Fibroblast of the aortic adventitia (primary cell): ENCODE measurements at places on chromosomes 5 and 9. TPM values are rescaled to one million over a fixed set of nuclear protein-coding genes. Genes with fewer than 3 reads are reported as not detected.

- no peak for DNase-seq
Measured at GRCh38 chr5:125011947-125012346, 265.5 kb upstream of the ZNF608 start.

- DNase-seq = peak; percentile 16
Measured at GRCh38 chr5:56447232-56447631, 214.1 kb upstream of the ANKRD55 start.

DNA sequence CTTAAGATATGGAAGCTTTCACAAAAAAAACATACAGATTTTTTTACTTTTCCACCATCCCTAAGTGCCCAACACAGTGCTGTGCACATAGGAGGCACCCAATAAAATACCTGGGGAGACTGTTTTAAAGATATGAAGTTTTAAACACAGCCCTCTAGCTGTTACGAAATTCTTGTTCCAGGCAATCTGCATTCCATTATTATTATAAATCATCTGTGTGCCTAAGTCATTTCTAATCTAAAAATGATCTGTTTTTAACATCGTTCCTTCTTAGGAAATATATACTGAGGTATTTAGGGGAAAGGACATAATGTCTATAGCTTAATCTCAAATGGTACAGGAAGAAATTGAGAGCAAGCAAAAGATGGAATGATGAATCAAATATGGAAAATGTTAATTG is 32.7 kb upstream of the ISCA1 start:
- DNase-seq = peak; percentile 45

STPG3 gene
- not detected in 2 replicates for total RNA-seq

DNA sequence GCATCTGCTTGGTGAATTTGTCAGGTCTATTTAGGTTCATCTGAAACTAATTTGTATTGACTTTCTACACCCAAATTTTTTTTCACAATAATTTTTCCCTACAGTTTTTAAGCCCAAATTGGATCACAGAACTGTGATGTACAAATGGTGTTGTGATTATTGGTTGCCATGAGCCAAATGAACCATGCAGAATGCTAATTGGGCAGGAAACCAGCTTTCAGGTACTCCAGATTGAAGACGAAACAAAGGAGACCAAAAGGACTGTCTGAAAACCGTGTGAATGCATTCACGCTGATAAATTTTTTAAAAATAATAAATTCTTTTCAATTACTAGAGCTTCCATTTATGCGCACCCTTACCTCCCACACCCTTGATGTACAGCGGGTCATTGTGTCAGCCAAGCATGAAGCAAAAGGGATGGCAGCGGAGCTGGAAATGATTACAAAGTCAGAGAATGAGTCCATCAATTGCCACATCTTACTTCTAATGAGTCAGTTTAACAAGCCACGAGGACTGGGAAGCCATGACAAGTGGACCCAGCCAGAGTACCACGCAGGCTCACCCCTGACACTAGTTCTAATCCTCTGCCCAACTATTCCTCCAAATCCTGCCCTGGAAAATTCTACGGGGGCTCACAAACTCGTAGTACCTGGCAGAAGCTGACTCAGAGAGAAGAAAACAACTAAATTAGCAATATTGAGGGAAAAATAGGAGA is 66.5 kb downstream of the SEMA6A start:
- DNase-seq = no peak

DNA sequence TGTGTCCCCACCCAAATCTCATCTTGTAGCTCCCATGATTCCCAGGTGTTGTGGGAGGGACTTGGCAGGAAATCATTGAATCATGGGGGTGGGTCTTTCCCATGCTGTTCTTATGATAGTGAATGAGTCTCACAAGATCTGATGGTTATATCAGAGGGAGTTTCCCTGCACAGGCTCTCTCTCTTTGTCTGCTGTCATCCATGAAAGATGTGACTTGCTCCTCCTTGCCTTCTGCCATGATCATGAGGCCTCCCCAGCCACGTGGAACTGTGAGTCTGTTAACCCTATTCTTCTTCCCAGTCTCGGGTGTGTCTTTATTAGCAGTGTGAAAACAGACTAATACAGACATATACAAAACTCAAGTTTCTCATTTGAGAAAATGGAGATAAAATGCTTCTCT is 139.3 kb downstream of the FBXL7 start:
- no peak for DNase-seq

- peak; percentile 4 for DNase-seq
Measured at GRCh38 chr5:175479125-175479881, 943 bp downstream of the SFXN1 start.
